ENCODE measurements at places on chromosomes 6 and 20.

DNA sequence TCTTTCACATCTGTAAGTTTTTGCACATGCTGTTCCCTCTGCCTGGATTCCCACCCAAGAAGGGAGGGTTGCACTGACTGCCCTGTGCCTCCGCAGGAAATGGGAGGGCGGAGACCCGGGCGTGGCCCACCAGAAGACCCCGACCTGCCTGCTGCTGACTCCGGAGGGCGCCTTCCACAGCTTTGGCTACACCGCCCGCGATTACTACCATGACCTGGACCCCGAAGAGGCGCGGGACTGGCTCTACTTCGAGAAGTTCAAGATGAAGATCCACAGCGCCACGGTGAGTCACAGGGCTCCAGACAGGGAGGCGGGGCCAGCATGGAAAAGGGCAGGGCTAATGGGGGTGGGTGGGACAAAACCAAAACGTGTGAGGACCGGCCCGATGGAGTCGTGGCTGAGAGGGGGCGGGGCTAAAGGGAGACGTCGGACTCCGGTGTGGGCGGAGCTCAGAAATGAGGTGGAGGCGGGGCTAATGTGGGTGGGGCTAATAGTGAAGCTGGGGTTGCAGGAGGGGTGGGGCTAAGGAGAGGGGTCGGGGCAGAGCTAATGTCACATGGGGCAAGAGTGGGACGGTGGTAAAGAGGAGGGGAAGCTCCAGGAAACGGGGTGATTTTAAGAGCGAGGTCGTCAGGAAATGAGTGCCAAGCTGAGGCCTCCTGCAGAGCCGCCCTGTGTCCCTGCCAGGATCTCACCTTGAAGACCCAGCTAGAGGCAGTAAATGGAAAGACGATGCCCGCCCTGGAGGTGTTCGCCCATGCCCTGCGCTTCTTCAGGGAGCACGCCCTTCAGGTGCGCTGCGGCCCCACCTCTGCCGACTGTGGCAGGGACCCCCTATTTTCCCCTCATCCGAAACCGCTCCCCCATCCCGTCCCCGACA lies 12.6 kb downstream of the HSPA12B start:
- peak; percentile 69 for DNase-seq

GRCh38 chr6:113073611-113074191 lies 726.6 kb downstream of the RFPL4B start:
- no peak for DNase-seq

- DNase-seq: no peak
Measured at GRCh38 chr20:51481341-51481914, 61.1 kb downstream of the NFATC2 start.

DNA sequence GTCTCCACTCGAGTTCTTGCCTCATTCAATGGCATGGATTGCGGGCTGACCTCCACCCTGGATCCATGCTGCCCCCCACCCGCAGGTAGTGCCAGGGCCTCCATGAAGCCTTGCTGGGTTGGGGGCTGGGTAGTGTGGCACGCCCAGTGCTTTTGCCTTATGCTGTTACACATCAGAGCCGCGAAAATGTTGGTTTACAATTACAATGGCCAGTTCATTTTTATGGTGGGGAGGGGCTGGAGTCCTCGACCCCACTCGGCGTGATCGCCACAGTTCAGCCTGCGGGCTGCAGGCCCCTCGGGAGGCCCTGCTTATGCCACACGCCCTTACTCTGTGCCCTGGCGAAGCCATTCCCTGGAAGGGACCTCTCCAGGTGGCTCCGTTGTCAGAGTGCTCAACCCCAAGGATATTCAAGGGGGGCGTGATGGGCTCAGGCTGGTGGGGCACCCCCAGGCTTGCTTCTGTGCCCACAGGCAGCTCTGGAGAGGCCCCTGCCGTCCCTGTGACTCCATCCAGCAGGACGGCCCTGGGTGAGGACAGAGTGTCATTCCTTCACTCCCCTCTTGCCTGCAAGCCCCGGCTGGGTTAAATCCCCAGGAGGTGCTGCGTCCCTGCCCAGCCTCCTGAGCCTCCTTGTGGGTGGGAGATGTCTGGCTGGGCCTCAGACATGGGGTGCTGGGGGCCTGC lies 14.8 kb downstream of the ITPA start:
- no peak for DNase-seq

DNA sequence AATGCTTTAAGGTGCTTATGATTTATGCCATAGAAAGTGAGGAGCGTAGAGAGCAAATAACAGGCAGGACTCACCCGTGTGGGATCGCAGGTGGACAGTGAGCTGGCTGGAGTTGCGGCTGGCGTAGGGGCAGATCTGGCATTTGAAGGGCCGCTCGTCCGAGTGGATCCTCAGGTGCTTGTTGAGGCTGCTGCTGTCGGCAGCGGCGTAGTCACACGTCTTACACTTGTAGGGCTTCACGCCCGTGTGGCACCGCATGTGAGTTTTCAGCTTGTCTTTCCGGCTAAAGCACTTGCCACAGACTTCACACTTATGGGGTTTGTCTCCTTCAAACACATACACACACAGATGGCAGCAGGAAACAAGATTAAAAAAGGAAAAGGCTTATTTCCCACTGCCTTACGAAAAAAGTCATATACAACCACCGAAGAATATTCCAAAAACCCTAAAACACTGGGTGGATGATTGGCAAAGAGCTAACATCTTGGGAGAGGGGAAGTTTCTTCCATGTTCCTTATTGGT lies 31.5 kb downstream of the ZFP64 start:
- no peak for DNase-seq

DNA sequence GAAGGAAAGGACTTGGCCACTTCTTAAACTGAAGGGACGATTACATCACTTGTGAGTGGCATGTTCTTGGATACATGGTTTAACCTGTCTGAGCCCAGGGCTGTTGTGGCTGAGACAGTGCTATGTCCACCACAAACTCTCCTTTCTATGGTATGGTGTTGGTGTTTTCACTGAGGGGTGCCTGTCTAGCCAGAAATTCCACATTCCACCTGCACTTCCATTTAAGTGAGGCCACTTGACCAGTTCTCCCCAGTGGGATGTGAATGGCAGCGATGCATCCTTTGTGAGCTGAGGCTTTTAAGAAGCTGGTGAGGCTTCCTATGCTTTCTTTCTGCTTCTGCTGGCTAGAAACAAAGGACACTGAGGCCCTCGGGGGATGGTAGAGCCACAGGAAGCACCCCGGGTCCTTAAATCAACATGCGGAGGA lies 151.4 kb upstream of the CHD6 start:
- DNase-seq: no peak

- no peak for DNase-seq
Measured at GRCh38 chr6:102679865-102680264, 1286.4 kb downstream of the GRIK2 start.

DNA sequence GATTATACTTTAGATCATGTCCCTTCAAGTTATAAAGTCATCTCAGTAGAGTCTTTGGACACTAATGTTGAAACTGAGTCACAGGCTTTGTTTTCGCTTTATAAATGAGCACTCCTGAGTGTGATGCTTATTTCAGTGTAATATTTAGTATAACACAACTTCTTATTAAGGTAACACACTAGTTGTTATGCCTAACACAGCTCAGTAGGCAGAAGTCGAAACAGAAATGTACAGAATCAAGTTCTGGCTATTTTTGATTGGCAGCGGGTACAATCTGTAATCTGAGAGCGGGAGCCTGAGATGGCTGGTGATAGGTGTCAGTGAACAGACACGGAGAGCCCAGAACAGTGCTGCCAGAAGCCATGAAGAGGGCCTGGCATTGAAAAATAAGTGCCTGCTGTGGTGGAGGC lies 11.4 kb downstream of the HECA start:
- no peak for DNase-seq

DNA sequence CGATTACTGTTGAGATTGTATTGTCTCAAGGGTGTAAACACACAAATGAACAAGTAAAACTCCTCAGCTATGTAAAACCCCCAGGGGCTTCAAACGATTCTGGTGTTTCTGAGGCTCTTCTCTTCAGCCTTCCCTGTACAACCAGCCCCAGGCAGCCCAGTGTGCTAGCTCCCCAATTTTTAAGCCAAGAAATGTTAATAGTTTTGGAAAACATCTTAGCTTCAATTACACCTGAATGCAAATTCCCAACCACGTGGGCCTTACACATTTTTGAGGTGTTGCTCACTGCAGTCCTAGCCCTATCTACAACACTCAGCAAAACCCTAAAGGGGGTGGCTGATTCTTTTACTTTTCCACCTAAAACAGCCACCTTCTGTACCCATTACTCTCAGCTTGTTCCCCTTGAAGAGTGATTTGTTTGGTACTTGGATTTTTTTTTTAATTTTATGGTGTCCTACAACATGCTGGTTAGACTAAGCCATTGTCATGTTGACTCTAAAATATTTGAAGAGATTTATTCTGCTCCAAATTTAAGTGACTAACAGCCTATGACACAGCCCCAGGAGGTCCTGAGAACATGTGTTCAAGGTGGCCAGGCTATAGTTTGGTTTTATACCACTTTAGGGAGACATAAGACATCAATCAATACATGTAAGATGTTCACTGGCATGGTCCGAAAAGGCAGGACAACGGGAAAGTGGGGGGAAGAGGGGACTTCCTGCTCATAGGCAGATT lies 48.7 kb downstream of the ADAT2 start:
- DNase-seq: no peak

DNA sequence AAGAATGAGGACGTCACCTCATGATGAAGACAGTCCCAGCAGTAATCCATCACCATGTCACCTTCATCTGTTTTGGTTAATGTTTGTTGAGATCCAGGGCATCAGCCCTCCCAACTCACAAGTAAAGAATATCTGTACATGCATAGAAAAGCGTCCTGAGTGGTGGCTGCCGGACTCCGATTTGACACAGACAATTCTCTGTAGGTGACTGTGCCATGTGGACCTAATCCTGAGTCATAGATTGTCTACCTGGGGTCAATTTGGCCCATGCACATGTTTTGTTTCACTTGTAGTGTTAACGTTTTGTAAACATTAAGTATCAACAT lies 168.4 kb upstream of the UST start:
- DNase-seq: no peak

GRCh38 chr20:23180451-23180921 lies 94.4 kb upstream of the CD93 start:
- no peak for DNase-seq

GRCh38 chr20:41095110-41095969 lies 42.0 kb upstream of the PLCG1 start:
- peak; percentile 58 for DNase-seq

GRCh38 chr6:111222341-111222740 lies 135.0 kb downstream of the SLC16A10 start:
- DNase-seq: no peak

DNA sequence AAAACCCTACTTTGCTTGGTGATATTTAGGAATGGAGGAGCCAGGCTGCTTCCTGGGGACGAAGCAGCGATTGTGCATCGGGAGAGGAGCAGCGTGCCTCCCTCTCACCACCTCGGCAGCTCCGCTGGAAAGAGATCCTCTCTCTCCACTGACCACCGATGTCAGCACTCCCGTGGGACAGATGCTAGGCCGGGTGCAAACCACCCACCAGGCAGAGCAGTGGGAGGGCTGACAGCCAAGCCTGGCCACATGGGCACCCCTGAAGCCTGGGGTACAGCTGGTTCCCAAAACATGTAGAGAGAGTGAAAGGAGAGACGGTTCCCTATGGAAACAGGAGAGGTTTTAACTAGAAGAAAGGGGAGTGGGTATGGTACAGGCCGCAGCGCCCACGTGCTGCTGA lies 220.0 kb downstream of the ANKRD60 start:
- no peak for DNase-seq

- no peak for DNase-seq
Measured at GRCh38 chr20:40781327-40782042, 92.4 kb upstream of the MAFB start.

- DNase-seq: no peak
Measured at GRCh38 chr6:139344186-139344963, 30.1 kb downstream of the CITED2 start.

DNA sequence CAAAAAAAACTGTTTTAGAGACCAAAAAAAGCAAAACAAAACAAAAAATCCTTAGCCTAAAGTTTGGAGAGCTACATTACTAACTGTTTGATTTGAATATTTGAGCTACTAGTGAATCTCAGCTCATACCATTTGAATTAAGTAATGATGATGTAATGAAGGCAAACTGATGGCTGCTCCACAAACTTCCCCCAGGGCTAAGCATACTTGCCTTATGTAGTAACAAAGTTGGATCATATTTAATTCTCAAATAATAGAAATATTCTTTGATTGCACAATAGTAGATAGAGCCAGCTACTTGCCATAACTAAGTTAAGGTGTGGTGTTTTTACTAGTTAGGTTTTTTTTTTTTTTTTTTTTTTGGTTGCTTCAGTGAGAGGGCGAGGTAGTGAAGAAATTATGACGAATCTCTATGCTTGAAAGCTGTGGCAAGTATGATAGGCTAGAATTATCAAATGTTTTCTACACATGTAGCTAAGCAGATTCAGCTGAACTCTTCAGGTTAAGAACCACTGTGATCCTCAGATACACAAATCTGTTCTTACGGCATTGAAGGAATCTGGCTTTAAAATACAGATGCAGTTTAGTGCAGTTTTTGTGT lies 2.9 kb downstream of the RAB32 start:
- no peak for DNase-seq

DNA sequence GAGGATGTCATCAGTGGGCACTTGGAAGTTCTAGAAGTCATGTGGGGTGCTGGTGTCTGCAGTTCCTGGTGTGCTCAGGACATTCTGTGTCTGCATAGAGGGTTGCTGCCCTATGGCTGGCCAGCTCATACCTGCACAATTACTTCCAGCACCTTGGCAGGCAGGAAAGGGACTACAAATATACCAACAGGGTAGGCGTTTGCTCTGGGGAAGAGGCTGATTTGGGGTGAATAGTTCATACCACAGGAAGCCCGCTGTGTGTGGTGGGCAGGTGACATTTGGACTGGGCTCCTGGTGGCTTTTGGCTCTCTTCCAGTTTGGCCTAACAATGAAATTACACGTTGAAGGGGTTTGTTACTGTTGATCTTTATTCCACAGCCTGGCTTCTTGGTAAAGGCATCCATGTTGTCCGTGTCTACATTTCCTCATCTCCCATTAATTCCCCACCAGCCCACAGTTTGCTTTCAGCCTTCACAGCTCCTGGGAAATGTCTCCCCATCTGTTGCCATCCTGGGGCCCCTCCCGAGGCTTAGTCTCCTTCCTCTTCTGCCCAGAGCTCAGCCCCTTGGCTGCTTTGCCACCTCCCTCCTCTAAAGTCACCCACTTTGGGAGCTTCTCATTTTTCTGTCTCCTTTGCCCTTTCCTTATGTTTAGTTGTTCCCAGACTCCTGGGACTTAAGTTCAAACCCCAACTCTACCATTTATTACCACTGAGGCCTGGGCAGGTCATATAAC lies 88.1 kb downstream of the RSPH3 start:
- DNase-seq: peak; percentile 40

DNA sequence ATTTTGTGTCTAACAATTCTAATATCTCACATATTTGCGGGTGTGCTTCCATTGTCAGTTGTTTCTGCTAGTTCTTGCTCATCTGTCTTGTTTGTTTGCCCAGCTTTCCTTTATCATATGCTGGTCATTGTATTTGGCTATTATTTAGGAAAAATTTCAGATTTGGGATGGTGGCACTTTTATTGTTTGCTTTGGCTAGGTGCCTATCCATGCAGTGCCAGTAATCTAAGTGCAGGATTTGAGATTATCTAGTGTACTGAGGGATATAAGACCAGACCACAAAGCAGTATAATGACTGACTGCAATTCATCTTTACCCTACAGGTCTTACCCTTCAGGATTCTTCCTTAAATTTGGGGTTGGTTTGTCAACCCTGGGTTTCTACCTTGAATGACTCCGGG lies 63.9 kb downstream of the NINL start:
- no peak for DNase-seq
